Activated CD4-positive, alpha-beta T cell treated with anti-CD3 and anti-CD28 coated beads, Interleukin-2, amount 50 U/mL, for 24 hours (primary cell): ENCODE measurements at places on chromosomes 11 and 22.

GRCh38 chr11:60206616-60207015 is 23.7 kb upstream of the MS4A6A start:
- no peak for DNase-seq

DNA sequence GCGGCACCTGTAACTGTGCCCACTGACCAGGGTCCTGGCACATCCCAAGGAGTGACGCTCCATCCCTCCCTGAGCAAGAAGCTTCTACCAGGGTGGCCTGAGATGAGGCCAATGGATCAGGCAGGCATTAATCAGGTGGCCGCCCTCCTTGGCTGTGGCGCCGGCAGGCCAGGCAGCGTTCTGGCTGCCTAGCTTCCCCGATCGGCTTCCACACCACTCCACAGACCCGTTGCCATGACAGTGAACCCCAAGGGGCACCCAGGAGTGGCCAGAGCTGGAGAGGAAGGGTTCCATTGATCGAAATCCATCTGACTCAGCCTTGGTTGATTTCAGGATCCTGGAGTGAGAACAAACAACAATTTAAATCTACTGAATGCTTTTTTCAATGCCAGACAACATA is 20.5 kb downstream of the LRRC55 start:
- no peak for DNase-seq

GRCh38 chr11:116257092-116257491 is 515.7 kb downstream of the BUD13 start:
- DNase-seq = no peak

GRCh38 chr11:96088914-96089313 is 165.0 kb upstream of the MTMR2 start:
- DNase-seq = no peak

- peak; percentile 44 for DNase-seq
Measured at GRCh38 chr22:50270666-50271394, 650 bp upstream of the MAPK11 start.

DNA sequence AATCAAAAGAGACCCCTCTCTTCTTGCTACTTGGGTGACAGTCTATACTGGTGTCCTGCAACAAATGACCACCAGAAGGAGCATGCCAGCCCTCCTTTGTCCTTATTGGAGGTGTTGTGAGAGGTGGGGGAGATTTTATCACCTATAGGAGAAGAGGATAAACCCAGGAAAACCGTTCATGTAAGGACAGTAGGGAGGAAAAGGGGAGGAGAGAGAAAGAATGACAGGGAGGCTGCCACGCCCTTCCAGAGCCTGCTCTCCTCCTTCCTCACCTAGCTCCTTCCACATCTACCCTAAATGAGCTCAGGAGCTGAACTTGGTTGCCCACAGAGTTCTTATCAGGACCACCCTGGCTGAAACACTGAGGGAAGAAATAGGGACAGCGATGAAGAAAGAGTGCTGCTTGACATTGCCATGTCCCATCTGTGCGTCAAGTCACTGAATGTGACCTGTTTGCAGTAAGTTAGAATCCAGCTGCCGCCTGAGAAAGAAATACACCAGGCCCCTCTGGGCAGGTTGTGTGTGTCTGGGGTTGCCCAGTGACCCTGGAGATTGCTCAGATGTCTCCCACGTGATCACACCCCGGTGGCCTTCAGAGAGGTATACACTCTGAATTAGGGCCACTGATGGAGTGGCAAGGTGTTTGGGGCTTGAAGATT is 40.4 kb upstream of the ETS1 start:
- DNase-seq = no peak
